ENCODE measurements at places on chromosomes 7 and 10.

DNA sequence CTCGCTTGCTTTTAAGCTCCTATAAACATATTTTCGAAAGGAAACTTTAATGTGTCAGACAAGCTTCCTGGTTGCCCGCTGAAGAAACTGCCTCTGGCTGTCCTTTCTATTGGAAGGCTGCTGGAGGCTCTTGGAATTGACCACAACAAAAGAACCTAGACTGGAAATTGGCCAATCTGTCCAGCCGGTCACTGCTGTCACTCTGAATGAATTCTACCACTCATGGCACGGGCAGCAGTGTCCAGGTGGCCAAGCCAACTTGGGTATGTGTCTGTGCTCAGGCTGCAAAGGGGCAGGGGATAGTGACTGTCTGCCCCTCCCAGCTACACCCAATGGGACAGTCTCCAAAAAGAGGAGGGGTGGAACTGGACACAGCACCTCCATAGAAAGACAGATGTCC, 57.6 kb downstream of the CDH23 start:
- DNase-seq: no peak

DNA sequence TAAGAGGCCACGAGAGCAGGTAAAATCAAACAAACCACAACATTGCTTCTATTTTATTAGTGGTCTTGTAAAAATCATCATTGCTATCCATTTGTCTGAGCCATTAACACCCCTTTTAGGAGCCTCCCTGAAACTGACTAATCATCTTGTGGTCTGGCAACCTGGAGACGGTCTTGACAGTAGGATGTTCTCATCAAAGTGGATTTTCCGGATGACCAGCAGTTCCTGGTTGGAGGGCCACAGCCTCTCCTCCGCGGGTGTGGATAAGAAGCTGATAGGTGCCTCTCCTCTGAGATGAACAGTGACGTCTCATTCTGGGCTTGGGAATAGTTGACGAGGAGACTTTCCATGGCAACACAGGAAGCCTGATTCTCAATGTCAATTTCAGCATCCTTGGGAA, 490.7 kb downstream of the TYW1 start:
- DNase-seq: no peak

DNA sequence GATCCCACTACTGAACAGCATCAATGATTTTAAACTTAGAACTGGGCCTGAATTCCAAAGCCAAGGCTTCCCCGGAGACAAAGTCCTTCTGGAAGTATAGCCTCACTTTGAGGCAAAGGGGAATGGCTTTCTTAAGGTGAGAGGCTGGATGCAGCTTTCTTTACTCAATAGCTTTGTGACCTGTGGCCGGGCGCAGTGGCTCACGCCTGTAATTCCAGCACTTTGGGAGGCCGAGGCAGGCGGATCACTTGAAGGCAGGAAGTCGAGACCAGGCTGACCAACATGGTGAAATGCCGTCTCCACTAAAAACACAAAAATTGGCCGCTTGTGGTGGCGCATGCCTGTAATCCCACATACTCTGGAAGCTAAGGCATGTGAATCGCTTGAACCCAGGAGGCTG, 3.2 kb upstream of the FGFR2 start:
- DNase-seq: no peak

DNA sequence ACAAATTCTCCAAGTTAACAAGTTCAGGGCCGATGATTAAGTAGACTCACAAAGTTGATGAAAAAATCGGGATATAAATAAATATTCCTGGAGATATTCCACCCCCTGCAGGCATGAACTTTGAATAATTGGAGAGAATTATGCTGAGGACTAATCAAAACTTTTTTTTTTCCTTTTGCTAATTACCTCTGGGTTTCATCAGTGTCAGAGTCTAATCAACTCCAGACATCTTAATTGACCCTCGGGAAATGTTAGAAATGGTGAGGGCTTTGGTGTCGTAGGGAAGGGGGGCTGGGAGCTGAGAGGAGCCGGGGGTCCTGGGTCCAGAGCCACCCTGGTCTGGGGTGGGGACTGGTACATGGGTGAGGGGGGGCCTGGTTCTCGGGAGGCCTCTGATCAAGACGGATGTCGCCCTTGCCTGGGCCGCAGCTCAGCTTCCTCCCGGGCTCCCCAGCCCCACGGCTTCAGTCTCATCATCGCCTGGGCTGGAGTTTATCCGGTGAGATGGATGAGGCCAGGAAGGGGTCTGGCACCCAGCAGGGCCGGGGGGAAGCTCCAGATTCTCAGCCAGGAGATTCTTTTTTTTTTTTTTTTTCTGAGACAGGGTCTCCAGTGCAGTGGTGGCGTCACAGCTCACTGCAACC, 30.4 kb upstream of the ELFN1 start:
- DNase-seq: no peak
